ENCODE measurements at places on chromosomes 5 and 9.

- DNase-seq = no peak
Observed at GRCh38 chr9:127854184-127854806, at the start of gene ENG. Gene ENG, minus strand, starts transcription at chr9:127854658. Its CDS starts 303 bp downstream, at chr9:127854355.

DNA sequence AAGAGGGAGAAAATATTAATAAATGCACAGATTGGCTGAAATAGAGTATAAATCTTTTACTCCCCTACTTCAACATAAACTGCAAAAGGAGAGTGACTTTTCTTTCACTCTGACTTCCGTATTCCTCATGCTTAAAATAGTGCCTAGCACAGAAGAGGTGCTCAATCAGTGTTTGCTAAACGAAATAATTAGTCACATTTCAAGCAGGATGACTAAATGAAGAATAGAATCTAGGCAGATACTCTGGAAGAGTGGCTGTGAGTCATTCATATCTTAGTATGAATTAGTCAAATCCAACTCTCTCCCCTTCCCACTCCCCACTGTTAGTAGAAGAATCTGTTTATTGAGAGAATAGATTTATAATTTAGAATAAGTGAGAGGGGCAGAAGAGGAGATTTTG, 4.8 kb downstream of the CD274 start:
- no peak for DNase-seq

- DNase-seq = no peak
Observed at GRCh38 chr9:78325343-78325742, 28.4 kb downstream of the PSAT1 start.

DNA sequence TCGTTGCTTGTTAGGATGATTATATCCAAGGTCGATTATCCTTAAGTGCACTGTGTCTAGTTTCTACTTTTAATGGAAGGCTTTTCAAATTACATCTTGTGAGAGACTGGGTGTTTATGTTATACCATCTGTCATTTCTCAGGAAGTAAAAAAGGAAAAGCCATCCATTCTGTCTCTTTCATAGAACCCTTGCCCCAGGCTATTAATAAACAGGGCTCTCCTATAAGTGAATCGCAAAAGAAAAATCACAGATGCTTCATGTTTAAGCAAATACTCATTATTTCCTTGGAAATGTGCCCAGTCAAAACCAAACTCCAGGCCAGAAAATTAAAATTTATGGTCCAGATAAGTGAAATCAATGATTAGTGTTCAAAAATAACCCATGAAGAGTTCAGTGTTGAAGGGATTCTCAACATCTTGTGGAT, 58.1 kb downstream of the STARD4 start:
- DNase-seq = no peak

DNA sequence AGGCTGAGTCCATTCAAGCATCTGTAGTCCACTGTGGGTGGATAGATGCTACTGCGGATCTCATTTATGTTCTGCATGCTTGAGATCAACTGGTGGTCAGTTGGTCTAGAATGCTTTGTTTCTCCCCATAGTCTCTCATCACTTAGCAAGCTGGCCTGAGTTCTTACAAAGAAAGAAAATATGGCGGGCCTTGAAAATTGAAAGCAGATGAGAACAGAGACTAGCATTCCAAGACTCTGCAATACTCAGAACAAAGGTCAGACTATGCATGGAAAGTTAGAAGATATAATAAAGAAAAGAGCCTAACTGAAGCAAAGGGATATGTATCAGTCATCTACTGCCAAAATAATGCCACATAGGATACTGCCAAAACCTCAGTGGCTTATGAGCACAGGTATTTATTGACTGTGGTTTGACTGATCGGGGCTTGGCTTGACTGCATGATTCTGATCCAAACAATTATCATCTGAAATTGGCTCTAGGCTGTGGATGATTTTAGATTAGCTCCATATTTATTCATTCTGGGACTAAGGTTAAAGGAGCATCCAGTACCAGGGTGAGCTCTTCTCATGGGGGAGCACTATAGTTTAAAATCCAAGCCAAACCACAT, 258.9 kb downstream of the TAF11L14 start:
- no peak for DNase-seq

GRCh38 chr5:43357067-43357466, 43.9 kb upstream of the HMGCS1 start:
- DNase-seq = no peak

DNA sequence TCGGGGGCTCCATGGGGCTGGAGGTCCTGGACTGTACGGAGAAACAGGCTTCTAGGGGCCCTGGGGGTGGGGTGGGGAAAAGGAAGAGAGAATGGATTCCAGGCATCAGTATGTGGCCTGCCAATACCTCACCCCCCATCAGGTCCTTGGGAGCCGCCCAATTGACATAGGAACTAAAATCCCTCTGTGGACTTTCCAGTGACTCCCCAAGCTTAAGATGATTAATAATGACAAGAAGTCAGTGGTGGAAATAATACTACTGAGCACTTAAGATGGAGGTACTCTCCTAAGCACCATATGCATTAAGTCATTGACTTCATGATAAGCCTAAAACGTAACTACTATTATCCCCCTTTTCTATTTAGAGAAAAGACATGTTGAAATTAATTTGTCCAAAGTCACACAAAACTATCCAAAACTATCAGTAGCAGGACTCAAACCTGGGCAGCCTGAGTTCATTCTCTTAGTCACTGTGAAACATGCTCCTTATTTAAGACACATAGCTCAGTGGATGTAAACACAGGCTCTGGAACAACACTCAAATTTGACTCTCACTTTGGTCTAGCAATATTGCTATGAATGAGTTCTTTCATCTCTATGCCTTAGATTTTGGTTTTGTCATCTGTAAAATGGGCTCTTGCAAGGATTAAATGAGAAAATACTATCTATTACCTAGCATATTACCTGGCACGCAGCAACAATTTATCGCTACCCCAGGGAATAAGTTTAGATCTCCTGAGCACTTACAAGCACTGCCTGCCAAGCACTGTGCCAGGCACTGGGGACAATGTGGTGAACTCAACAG, 9.5 kb downstream of the SPRY4 start:
- DNase-seq = no peak

- DNase-seq = no peak
Observed at GRCh38 chr5:121171361-121171760, 680.3 kb upstream of the FTMT start.

DNA sequence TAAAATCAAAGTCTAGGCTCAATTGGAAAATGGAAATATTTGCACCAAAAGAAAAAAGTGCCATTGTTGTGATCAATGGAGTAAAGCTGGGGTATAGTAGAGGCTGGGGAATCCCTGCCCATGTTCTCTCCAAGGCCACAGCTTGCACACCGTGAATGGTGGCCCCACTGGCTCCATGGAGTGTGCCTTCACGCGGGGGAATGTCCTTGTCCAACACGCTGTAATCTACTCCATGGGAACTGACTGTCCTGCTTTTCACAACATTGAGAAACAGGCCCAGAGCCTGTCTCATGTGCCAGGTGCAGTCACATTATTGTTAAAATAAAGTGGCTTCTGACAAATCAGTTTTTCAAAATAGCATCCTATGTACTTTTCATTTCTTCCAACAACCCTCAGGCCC, 33.1 kb upstream of the ITGA2 start:
- DNase-seq = no peak

GRCh38 chr5:80930940-80931339, 29.2 kb upstream of the RASGRF2 start:
- no peak for DNase-seq

DNA sequence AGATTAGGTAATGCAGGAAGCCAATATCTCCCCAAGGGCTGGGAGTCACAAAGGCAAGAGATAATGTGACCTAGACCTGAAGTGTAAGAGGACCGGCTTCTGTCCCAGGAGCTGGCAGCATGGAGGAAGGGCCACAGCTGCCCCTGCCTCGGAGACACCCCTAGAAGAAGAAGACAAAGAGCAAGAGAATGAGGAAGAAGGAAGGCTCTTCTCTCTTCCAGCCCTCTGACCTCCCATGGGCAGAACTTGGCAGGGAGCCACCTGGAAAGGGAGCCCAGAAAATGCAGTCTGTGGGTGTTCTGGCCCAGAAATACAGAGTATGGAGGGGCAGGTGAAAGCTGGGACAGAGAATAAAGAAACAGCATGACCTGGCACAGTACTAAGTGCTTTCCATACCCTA, 151.0 kb downstream of the C5orf15 start:
- DNase-seq = no peak

GRCh38 chr9:70746760-70747159, 332.3 kb upstream of the KLF9 start:
- DNase-seq = no peak

GRCh38 chr9:68672625-68673024, 32.4 kb upstream of the PIP5K1B start:
- DNase-seq = no peak

GRCh38 chr5:1351156-1351555, 6.3 kb upstream of the CLPTM1L start:
- DNase-seq = no peak

GRCh38 chr5:171797543-171797942, 11.9 kb downstream of the SMIM23 start:
- no peak for DNase-seq

GRCh38 chr9:134983074-134983473, 65.4 kb upstream of the FCN1 start:
- no peak for DNase-seq

DNA sequence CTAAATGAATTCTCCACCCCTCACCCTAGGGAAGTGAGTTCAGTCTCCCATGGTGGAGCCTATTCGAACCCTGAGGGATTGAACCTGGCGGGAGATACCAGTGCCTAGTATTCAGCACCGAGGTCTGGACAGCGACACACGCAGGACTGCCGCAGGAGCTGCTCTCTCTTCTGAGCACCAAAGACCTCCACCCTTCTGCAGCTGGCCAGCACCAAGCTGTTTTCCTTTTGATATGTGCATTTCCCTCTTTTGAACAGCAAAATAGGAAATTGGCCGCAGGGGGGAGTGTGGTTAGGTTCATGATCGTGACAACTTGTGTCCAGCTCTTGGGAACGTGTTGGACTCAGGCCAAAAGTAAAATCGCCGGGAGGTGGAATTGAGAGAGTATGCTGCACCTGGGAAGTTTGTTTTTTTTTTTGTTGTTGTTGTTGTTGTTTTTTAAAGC, 1.2 kb upstream of the PCSK1 start:
- no peak for DNase-seq

All from activated CD8-positive, alpha-beta memory T cell treated with anti-CD3 and anti-CD28 coated beads for 1 hour (primary cell).